ENCODE measurements at places on chromosomes 4 and X.

- DNase-seq: peak; percentile 17
Observed at GRCh38 chr4:36285784-36286480, 4.5 kb downstream of the DTHD1 start.

DNA sequence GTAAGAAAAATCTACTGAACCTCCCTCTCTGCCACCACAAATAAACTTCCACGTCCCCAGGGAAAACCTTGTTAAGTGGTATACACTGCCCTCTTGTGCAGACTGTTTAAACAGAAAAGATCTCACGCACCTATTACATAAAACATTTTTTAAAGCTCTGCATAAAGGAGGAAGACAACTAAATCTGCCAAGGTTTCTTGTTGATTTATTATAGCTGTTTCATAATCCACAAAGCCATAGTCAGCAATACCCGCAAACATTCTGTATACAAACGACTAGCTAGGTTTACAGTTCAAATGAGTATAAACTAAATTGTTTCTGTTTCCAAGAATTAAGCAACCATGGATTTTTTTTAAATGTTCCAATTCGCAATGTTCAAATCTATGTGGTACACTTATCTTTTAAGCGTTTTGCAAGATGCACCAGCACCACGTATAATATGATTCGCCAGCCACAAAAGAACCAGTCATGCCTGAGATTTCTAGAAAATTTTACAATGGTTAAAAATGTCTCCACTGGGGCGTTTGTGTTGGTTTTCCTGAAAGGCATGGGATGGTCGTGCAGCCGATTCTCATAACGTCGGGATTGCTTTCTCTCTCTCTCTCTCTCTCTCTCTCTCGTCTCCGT, 164.6 kb downstream of the PRKX start:
- no peak for DNase-seq

- no peak for DNase-seq
Observed at GRCh38 chr4:1502976-1503375, 96.7 kb upstream of the NKX1-1 start.

DNA sequence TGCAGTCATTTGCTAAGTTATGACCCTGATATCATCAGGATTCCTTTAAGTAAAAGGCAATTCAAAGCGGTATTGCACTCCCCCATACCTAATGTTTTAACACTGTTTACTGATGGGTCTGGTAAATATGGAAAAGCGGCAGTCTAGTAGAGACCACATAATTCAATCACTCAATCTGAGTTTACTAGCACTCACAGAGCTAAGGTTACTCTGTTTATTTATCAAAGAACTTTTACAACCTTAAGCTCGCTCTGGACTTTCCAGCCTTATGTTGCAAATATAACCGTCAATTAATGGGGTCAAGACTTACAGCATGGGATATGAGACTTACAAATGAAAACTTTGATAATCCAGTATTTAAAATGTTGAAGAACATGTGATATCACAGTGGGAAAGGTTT, 124.5 kb upstream of the ZCCHC13 start:
- no peak for DNase-seq

DNA sequence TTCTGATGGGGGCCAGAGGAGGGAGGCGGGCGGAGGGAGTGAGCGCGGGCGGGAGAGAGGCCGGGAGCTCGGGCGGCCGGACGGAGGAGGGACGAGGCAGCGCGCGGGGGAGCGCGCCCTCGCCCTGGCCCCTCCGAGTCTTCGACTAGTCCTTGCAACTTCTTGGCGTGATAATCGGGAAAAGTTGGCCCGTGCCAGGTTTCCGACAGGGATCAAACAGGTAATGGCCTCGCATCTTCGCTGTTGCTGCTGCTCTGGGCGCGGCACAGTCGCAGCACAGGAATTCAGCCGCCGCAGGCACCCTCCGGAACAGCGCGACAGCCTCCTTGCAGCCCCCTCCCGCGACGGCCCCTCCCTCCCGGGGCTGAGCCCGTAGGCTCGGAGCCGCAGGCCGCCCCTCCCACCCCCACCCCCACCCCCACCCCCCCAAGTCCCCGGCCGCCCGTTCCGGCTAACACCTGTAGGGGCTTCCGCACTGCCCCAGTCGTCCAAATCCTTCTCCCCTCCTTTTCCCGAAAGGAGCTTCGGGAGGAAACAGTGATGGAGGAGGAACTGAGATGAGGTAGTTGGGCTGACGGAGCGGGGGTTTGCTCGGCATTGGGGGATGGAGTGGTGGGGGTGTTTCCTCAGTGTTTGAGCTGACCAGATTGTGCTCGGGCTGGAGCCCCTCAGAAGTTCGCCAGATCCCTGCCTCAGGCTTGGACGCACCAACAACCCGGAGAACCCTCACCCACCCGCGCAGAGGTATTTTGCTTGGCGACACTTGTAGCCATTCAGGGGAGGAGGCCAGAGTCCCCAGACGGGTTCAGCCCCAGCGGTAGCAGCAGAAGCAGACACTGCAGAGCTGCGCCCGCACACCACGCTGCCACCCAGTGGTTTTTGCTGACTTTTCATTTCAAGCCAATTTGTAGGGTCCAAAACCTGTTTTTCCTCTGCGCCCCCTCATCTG, at the start of gene FGF13:
Gene FGF13, minus strand, starts transcription at position 319 of the 949 bp plus-strand sequence. CDS start 714 bp downstream, outside the sequence.
- DNase-seq: no peak

GRCh38 chr4:5826437-5827107, 66.3 kb downstream of the CRMP1 start:
- no peak for DNase-seq

- no peak for DNase-seq
Observed at GRCh38 chr4:27278615-27279375, 418.2 kb downstream of the STIM2 start.

DNA sequence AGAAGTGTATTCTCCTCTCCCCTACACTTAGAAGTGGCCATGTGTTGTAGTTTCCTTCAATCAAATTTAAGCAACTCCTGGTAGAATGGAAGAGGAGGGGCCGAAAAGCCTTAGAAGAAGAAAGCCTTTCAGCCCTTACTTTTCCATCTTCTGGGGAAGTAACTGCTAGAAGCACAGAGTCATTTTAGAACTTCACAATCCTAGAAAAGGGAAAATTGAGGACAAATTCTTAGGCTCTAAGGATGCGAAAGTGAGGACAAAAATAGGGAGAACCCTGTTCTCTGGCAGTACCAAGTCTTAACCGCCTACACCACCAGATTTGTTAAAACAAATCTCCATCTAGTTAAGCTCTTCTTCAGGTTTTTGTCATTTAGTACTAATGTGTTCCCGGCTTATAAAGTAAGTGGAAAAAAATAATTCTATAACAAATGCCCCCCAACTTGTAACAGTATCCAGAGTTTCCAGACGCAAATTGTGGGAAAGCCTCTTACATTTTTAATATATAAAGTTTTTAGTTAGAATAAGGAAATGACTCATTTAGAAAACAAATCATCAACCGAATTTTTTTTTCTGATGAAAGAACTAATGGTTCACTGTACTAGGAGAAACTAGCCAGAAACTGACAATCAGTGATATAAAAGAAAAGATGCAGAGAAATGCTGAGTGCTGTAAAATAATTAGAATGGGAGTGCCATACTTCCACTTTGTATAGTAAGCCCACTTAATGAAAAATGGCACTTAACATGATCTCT, 76.0 kb downstream of the ARAP2 start:
- no peak for DNase-seq

- no peak for DNase-seq
Observed at GRCh38 chr4:125311503-125311902, 3.3 kb upstream of the FAT4 start.

- DNase-seq: no peak
Observed at GRCh38 chr4:70829015-70829414, 10.7 kb downstream of the GRSF1 start.

GRCh38 chr4:124973716-124974115, 261.2 kb upstream of the ANKRD50 start:
- DNase-seq: no peak

GRCh38 chr4:55795341-55795740, 24.2 kb upstream of the EXOC1L start:
- no peak for DNase-seq

GRCh38 chr4:110518889-110519490, 43.0 kb downstream of the ENPEP start:
- DNase-seq: no peak

GRCh38 chr4:101178731-101179130, 168.6 kb downstream of the PPP3CA start:
- no peak for DNase-seq

DNA sequence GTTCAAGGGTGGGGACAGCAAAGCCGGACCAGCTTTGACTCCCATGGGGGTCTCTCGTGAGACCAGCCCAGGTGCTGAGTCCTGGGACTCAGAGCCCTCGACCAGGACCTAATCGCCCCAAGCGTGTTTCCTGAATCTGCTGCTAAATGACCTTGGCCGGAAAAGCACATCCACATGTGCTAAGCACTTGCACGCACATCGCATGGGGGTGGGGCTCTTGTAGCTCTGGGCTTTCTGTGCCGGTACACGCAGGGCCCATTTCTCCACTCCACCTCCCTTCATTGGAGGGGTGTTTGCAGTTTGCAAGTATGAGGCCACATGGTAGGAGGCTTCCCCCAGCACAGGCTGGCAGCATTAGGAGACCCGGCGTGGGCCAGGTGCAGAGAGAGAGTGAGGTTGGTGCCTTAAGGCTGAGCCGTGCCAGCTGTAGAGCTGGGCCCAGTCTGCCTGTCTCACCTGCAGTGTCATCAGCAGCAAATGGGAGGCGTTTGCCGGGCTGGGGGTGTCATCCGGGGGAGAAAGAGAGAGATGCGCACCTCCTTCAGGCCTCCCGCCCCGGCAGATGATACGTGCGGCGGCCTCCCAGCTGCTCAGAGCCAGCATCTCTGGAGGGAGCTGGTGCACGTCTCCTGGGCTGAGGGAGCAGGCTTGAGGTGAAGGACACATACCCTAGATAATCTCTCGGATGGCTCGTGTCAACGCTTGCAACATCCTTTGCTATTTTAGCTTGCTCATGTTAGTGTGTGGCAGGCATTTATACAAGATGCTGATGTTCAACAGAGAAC, 45.2 kb upstream of the CLCN4 start:
- peak; percentile 54 for DNase-seq

GRCh38 chr4:177380730-177381287, 61.4 kb downstream of the AGA start:
- DNase-seq: no peak

DNA sequence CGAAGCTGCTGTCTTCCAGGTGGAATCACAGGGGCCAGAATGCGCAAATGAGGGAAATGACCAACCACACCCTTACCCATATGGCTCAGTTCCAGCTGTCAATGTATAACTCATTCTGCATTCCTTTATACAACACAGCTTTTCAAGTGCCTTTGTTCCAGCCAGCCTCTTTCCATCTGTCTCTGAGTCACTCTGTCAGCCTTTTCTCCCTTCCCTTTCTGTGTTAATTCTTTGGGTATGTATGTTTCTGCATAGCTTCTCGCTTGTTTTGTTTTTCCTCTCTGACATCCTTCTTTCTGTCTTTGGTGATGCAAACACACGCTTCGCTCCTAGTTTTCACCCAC, 54.5 kb downstream of the RS1 start:
- no peak for DNase-seq

GRCh38 chr4:65508168-65508567, 162.1 kb downstream of the EPHA5 start:
- DNase-seq: no peak

DNA sequence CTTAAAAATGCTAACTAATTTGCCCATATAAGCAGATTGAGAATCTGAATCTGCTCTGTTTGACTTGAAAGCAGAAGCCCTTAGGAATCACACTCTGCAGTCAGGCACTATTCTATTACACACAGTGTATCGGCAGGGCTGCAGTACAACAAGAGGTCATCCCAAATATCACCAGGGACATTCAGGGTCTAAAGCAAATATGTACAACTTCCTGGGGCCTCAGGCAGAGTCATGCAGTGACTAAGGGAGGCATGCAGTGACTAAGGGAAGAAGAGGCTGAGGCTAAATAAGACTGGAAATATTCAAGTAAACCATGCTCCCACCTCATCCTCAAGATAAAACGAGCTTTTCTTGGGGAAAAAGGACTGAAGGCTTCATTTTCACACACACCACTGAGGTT, 20.9 kb downstream of the MAPK10 start:
- no peak for DNase-seq

DNA sequence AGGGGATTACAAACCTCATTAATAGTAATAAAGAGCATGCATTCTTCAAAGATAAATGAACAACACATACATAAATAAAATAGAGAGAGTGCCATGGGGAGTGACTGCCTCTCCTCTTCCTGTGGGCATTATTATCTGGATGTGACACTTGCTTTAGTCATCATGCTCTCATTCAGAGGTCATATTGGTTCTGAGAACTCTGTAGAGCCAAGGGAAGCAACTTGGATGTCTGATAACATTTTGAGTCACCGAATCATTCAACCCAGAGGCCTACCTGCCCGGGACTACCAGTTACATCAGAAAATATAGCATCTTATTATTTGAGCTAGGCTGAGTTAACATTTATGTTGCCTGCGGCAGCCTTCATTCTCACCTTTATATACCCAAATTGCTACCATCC, 489.5 kb downstream of the STIM2 start:
- DNase-seq: no peak

DNA sequence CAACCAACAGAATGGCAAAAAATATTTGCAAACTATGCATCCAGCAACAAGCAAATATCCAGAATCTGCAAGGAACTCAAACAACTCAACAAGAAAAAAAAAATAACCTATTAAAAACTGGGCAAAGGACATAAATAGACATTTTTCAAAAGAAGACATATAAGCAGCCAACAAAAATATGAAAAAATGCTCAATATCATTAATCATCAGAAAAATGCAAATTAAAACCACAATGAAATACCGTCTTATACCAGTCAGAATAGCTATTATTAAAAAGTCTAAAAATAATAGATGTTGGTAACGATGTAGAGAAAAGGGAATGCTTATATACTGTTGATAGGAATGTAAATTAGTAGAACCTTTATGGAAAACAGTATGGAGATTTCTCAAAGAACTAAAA, 53.4 kb downstream of the WDR19 start:
- DNase-seq: no peak

GRCh38 chrX:137171626-137172025, 137.8 kb upstream of the GPR101 start:
- no peak for DNase-seq

- DNase-seq: no peak
Observed at GRCh38 chr4:187128222-187128621, 404.6 kb upstream of the FAT1 start.

DNA sequence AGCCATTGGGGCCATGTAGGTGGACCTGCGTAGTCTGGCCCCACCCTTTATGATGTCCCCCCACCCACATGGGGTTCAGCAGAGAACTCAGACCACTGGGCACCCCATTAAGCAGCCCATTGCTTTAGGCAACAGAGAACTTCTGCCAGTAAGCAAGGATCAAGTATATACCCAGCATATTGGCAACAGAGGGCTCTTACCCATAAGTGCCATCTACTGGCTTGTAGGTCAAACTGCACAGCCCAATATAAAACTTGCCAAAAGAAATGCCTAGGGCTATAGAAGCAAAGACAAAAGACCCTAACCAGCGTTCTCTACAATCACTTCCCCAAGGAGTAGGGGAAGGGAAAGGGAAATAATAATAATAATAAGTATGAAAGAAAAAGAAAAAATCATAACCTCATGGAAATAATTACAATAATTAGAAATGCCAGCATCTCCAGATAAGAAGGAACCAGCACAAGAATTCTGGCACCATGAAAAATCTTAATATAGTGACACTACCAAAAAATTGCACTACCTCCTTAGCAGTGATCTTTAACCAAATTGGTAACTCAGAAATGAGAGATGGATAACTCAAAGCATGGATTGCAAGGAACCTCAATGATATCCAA, 1090.7 kb downstream of the FAT4 start:
- DNase-seq: no peak

GRCh38 chr4:6758728-6759127, 23.8 kb upstream of the KIAA0232 start:
- DNase-seq: no peak

Data from stimulated activated CD4-positive, alpha-beta T cell treated with anti-CD3 and anti-CD28 coated beads, Interleukin-4, amount 100 ng/mL, for 1 hour (primary cell).